ENCODE measurements at places on chromosomes 4 and X.

- DNase-seq = no peak
Measured at GRCh38 chrX:148804579-148805355, 304.4 kb downstream of the AFF2 start.

- DNase-seq = no peak
Measured at GRCh38 chrX:69389101-69389501, 115.0 kb upstream of the NALF2 start.

DNA sequence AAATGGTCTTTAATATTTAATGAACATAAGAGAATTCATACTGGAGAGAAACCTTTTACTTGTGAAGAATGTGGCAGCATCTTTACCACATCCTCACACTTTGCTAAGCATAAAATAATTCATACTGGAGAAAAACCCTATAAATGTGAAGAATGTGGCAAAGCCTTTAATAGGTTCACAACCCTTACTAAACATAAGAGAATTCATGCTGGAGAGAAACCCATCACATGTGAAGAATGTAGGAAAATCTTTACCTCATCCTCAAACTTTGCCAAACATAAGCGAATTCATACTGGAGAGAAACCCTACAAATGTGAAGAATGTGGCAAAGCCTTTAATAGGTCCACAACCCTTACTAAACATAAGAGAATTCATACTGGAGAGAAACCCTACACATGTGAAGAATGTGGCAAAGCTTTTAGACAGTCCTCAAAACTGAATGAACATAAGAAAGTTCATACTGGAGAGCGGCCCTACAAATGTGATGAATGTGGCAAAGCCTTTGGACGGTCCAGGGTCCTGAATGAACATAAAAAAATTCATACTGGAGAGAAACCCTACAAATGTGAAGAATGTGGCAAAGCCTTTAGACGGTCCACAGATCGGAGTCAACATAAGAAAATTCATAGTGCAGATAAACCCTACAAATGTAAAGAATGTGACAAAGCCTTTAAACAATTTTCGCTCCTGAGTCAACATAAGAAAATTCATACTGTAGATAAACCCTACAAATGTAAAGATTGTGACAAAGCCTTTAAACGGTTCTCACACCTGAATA, 35.6 kb downstream of the ZNF141 start:
- DNase-seq = no peak

DNA sequence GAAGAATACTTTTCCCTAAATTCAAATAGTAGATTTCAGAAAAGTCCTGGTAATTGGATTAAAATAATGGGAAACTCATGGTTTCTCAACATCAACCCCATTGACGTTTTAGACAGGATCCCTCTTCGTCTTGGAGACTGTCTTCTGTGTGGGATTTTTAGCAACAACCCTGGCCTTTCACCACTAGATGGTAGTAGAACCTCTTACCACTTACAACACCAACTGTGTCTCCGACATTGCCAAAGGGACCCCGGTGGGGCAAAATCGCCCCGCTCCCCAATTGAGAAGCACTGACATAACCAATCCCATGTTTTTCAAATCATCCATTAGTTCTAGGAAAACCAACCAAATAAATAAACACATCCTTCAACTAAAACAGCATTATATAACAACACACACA, 16.9 kb upstream of the ANOS1 start:
- no peak for DNase-seq

GRCh38 chr4:183165376-183165775, 66.3 kb downstream of the WWC2 start:
- DNase-seq = no peak

GRCh38 chr4:164383358-164384220, 370.3 kb upstream of the SMIM31 start:
- DNase-seq = peak; percentile 69

DNA sequence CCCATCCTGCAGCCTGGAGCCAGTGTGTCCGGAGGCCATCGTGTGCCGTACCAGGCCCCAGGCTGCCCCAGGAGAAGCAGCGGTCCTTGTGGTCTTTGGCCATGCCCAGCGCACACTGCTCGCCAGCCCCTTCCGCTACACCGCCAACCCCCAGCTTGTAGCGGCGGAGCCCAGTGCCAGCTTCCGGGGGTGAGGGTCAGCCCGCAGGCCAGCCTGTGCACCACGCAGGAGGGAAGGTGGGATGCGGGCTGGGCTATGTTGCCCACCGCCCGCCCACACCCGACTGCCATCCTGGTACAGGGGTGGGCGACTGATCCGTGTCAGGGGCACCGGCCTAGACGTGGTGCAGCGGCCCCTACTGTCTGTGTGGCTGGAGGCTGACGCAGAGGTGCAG, 7.6 kb upstream of the SRPK3 start:
- no peak for DNase-seq

DNA sequence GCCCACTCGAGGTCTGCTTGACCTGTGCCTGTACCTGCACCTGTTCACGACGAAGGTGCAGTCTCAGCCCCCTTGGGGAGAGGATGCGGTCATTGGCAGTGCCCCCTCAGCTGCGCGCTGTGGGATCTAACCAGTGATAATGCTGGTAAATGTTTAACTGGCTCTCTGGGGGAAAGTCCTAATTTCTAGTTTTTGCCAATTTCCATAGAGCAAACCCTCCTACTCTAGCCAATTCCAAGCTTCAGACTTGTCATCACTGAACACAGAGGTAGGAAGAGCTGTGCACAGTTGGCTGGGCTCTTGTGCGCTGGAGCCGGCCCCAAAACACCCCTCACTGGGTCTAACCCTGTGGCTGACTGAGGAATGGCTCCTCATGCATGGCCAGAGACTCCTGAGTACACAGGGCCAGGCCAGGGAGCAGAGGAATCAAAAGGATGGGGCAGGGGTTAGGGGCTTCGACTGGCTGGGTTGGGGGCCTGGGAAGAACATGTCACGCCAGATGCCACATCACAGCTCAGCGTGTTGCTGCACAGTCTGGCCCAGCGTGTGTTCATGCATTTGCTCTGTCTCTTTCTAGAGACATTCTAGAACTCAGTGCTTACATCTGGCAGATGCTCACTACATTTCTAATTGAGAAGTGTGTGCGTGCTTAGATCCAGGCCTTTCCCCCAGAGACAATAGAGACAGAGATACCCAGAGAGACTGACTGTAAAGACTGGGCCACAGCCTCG, 270.8 kb downstream of the BCOR start:
- no peak for DNase-seq

DNA sequence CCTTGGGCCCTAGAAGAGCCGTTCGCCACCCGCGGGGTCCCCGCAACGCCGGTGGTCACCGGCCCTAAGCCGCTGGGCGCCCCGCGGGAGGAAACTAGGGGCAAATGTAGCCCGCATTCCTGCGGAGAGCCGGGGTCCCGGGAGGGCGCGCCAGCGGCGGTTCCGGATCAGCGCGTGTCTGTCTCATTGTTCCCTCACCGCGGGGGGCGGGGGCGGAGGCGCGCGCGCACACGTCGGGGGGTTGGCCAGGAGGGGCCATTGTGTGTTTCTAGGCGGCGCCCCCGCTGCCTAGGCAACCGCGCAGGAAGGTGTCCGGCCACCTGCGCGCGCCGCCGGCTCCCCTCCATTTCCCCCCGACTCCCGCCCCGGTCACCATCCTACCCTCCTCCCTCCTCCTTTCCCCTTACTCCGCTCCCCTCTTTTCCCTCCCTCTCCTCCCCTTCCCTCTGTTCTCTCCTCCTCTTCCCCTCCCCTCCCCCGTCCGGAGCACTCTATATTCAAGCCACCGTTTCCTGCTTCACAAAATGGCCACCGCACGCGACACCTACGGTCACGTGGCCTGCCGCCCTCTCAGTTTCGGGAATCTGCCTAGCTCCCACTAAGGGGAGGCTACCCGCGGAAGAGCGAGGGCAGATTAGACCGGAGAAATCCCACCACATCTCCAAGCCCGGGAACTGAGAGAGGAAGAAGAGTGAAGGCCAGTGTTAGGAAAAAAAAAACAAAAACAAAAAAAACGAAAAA, 789 bp upstream of the DDX3X start:
- peak; percentile 88 for DNase-seq

DNA sequence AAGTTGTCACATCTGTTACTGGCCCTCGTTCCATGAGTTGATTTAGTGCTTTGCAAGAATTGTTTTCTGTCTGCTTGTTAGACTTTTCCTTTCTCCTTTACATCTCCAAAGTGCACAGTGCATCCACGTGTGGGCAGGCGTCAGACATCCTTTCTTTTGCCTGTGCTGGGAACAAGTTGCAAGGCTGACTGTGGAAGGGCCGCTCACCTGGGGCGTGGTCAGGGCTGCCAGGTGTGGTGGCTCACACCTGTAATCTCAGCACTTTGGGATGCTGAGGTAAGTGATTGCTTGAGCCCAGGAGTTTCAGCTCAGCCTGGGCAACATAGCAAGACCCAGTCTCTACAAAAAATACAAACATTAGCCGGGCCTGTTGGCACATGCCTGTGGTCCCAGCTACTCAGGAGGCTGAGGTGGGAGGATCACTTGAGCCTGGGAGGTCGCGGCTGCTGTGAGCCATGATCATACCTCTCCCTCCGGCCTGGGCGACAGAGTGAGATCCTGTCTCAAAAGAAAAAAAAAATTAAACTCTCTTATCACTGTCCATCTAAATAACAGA, 46.2 kb downstream of the RGS12 start:
- DNase-seq = no peak

- no peak for DNase-seq
Measured at GRCh38 chrX:42975906-42976305, 197.9 kb upstream of the PPP1R2C start.

DNA sequence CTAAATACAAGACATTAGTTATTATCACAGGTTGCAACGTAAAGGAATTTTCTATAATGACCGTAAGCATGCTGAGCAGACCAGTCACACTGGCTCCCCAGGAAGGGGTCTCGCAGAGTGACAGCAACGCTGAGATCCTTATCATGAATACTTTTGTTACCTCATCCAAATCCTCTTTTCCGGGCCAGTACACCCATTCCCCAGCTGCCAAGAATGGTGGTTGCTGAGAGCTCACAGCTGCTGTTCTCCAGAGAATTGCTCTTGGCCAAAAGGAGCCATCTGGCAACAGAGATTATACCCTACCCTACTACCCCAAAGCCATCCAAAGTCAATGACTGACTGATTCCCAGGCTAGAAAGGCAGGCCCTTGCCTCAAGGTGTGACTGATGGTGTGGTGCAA, 91.6 kb downstream of the FUNDC1 start:
- no peak for DNase-seq

DNA sequence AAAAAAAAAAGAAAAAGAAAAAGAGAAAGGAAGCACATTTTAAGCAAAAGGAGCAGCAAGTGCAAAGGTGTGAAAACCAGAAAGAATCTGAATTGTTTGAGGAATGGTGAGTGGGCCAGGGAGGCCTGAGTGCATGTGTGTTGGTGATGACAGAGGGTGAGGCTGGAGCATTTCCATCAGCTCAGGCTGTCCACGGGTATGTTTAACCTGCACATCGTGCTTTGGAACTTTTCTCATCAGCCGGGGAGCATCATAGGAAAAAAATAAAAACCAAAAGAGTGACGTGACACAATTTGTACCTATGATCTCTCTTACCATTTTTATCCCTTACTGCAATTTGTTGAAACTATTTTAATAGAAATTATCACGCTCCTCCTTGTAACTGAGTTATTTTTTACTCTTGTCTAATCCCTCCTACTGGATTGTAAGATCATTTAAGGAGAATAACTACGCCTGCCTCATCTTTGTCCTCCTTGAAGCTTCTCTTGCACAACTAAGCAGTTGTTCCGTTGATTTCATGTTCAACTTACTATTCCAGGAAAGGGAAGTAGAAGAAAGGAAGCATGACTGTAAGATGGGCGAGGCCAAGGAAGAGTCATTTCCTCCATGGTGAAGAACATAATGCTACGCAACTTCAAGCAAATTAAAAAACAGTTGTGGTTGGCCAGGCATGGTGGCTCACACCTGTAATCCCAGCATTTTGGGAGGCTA, 7.0 kb downstream of the PALLD start:
- DNase-seq = no peak

DNA sequence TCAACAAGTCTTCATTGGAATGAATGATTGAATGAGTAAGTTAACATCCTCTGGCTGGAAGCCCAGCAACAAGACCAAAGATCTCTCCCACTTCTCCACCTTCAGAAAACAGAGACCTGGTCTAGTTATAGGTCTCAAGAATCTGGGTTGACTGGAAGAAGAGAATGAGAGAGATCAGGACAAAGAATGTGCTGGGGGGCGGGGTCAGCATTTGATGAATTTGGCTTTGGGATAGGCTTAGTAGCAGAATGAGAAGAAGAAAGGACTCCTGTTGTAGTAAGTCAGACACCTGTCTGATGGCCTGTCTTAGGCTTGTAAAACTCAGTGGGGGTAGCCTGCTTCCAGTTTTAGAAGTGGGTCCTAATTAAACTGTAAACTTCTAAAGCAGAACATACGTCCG, 51.0 kb downstream of the TRIM2 start:
- no peak for DNase-seq

DNA sequence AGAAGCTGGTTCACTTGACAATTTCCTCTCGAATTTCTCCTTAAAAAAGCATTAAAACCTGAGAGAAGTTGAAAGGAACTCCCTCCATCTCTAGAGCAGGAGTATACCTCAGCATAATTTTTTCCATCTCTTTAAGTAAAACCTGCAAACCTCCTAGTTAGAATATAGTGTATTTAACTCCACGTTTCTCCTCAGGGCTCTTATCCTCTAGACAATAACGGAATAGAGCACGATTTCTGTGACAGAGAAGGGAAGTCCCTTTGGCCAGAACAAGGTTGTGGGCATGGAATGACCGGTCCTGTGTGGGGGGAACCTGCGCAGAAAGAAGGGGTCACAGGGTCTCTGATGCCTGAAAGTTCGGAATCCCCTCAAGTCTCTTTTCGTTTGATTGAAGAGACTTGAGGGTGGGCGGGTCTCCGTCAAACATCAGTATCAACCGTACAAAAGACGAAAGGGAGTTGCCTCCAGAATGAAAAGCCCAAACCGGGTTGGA, 697 bp downstream of the ZNF280C start:
- DNase-seq = no peak

- DNase-seq = no peak
Measured at GRCh38 chr4:16695896-16696295, 202.5 kb downstream of the LDB2 start.

GRCh38 chr4:41076481-41076880, 137.9 kb downstream of the APBB2 start:
- DNase-seq = no peak
